HepG2 (cell line): ENCODE measurements at places on chromosomes 3 and 15. TPM values are rescaled to one million over a fixed set of nuclear protein-coding genes. Genes with fewer than 3 reads are reported as not detected.

Gene POC1A
- total RNA-seq, result 20.0 and 22.5 TPM in 2 replicates

Gene C3orf49
- not detected in 2 replicates for total RNA-seq

Gene SLC28A1
- total RNA-seq, result 0.31 and 0.39 TPM in 2 replicates

Gene MKRN3
- total RNA-seq, result 4.6 and 5.2 TPM in 2 replicates

Gene SNTN
- not detected in 2 replicates for total RNA-seq
